ENCODE measurements at places on chromosomes 3 and 15.

GRCh38 chr3:110955301-110955880 is 116.2 kb upstream of the NECTIN3 start:
- no peak for DNase-seq

GRCh38 chr3:136860541-136860940 is 1.5 kb upstream of the NCK1 start:
- DNase-seq = no peak

- no peak for DNase-seq
These were observed 2.1 kb upstream of the USP3 start for GRCh38 chr15:63502137-63502766.

DNA sequence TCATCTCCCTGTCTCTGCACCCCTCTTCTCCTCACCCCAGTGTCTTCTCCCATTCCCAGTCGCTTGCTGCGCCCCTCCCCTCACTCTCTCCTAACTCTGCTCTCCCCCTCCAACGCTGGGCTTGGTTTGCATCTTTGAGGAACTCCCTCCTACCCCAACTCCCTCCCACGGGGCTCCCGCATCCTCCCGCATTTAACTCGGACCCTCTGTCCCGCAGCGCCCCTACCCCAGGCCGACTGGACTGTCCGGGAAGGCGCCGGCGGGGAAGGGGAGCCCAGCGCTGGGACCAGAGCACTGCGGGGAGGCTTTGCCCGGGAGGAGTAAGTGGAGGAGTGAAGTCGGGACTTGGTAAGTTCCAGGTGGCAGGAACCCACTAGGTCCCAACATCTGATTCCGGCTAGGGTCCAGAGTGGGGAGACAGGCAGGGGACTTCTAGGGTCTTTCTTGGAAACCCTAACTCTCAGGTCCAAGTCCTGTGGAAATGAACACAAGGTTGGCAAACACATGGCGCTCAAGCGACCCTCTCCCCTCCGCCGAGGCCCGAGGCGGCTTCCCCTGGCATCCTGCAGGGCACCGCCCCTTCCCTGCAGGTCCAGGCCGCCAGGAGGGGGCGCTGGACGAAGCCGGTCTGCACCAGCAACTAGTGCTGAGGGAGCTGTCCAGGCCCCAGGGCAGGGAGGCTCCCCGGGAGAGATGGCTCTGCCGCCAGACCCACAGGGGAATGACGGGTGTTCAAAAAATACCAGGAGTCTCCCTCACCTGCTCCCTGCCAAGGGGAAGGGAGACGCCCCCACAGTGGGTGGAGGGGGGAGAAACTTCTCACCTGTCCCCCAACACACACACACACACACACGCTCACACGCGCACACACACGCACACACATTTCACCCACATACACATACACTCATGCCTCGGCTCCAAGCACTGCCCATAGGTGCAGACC is 53.2 kb downstream of the LHFPL4 start:
- peak; percentile 72 for DNase-seq

DNA sequence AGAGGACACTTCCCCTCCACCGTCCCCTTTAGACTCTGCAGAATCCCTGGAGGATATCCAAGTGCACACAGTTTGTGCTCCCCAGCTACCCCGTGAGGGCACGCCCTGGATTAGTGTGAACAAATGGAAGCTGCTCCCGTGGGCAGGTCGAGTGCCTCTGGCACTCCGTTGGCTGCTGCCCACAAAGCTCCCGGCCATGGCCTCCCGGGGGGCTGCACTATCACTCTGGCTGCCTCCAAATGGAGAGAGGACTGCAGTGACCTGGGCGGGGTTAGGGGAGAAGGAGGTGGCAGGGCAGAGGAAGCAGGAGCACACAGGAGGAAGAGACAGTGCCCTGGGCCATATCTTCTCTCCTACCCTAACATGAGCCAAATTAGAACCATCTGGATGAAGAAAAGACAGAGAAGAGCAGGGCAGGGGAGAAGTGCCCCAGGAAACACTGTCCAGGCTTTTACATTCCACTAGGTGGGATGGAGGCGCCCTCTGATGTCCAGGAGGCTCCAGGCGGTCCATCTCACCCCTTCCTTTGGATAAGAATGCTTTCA is 29.4 kb upstream of the ACAD9 start:
- DNase-seq = no peak

GRCh38 chr3:113231827-113232253 is 20.5 kb downstream of the BOC start:
- DNase-seq = no peak

- no peak for DNase-seq
These were observed 6.6 kb upstream of the ITIH3 start for GRCh38 chr3:52787672-52788625.

- DNase-seq = no peak
These were observed 5.6 kb upstream of the BAHD1 start for GRCh38 chr15:40435023-40435709.

DNA sequence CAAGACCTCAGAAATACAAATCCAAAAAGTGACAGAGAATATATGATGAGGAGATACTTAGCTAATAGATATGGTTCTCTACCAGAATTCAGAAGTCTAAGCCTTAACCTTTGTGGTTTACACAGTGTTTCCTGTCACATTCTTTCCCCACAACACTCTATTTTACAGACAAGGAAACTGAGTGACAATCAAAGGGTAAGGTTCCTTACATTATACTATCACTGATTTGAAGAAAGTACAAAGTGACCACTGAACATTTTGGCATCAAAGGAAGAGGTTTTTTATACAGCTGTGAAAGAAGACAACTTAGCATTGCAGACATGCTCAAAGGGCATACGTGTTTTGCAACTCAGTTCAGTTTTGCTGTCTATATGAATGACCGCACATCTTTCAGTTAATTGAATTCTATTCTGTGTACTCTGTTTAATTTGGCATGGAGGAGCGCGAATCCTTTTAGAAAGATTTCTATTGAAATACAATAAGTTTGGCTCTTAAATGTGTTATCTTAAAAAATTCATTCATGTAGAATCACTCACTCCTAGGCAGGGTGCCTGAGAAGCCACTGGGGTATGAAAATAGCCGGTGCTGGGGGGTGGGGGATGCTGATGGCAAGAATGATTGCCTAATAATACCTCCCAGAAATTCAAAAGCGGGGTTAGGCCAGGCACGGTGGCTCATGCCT is 66.5 kb upstream of the SKOR1 start:
- no peak for DNase-seq

GRCh38 chr3:160448845-160449635 is 546 bp downstream of the TRIM59 start:
- no peak for DNase-seq

- no peak for DNase-seq
These were observed 73.9 kb downstream of the CPN2 start for GRCh38 chr3:194277104-194277785.

GRCh38 chr15:47066392-47066791 is 650.9 kb upstream of the SEMA6D start:
- no peak for DNase-seq

GRCh38 chr3:99648101-99648500 is 9.7 kb downstream of the COL8A1 start:
- DNase-seq = no peak

- DNase-seq = no peak
These were observed 30.3 kb upstream of the C15orf39 start for GRCh38 chr15:75171408-75171807.

GRCh38 chr15:40928821-40929659 is at the start of gene DLL4:
Gene DLL4 (plus strand): TSS chr15:40929340. CDS start chr15:40929669, 329 bp downstream.
- peak; percentile 65 for DNase-seq

DNA sequence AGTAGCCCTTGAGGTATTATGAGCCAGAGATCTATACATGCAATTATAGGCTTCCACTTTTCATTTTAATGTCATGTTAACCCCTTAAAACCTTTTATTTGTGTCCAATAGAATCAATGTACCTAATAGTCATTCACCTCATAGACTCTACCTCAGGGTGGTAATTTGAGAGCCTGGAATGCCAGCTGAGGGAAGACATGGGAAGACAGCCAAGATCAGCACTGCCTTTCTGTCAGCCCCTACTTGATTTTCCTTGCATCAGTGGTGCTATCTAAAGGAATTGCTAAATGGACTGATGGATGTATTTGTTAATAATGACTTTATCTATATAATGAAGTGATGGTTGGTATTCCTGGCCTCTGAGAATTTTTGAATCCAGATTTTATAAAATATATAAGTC is 113.3 kb upstream of the GBE1 start:
- no peak for DNase-seq

GRCh38 chr15:67109141-67110034 is 44.0 kb downstream of the SMAD3 start:
- no peak for DNase-seq

- no peak for DNase-seq
These were observed 2.4 kb downstream of the ANPEP start for GRCh38 chr15:89812011-89812846.

GRCh38 chr3:115922681-115923347 is 299.5 kb downstream of the GAP43 start:
- DNase-seq = no peak

- no peak for DNase-seq
These were observed 8.6 kb downstream of the SCN5A start for GRCh38 chr3:38640661-38641452.

DNA sequence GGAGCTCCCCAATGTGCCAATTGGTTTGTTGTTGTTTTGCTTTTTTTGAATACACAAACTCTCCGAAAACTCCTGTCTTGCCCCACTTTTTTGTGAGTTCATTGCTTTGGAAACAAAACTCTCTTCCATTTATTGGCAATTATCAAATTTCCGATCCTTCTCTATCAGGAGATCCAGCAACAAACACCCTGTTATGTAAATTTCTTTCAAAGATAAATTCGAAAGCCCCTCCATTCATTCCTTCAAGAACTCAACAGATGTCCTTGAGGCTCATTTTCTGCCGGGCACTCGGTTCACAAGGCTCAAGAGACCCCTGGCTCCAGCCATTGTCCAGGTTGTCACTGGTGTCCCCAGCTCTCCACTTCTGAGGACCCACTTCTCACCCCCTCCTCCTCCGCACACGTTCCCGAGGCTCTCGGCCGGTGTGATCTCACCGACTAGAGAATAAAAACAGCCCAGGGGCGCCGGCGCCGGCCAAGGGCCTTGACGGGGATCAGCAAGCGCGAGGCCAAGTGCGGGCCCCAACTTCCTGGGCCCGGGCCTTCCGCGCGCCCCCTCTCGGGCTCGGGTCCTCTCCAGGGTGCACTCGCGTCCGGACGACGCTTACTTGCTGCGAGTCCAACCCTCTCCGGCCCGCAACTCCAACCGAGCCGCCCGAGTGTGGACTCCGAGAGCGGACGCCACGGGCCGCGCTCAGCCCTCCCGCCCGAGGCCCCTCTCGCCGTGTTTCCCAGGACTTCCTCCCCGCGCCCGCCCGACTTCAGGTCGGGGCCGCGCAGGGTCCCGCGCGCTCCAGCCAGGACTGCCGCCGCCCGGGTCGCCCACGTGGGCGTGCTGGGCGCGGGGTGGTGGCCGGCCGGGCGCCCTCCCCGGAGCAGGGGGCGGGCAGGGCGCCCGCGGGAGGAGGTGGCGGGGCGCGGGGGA is 533 bp upstream of the SMAD3 start:
- no peak for DNase-seq

GRCh38 chr3:147702509-147702908 is 293.3 kb downstream of the ZIC1 start:
- no peak for DNase-seq

- no peak for DNase-seq
These were observed 8.8 kb downstream of the ARID3B start for GRCh38 chr15:74549816-74550215.

- DNase-seq = no peak
These were observed 36.4 kb downstream of the CLASP2 start for GRCh38 chr3:33681667-33682066.

GRCh38 chr3:157912514-157913451 is 193.4 kb downstream of the SHOX2 start:
- no peak for DNase-seq

DNA sequence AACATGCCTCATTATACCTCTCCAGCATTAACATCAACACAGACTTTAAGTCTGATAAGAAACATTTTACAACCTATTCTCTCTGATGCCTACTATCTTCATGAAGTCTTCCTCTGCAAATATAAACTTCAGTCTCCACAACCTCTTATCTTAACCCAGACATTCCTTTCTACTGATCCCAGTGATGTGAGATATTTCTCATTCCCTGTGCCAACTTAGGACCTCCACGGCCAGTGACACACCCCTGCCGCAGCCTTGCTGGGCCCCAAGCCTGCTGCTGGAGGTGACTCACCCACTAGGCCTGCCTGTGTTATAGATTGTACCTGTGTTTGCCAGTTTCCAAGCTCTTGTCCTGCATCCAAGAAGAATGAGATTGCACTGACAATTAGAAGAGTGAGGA is 734.5 kb upstream of the CADM2 start:
- DNase-seq = no peak

- no peak for DNase-seq
These were observed 106.0 kb upstream of the FEZF2 start for GRCh38 chr3:62479326-62479725.

DNA sequence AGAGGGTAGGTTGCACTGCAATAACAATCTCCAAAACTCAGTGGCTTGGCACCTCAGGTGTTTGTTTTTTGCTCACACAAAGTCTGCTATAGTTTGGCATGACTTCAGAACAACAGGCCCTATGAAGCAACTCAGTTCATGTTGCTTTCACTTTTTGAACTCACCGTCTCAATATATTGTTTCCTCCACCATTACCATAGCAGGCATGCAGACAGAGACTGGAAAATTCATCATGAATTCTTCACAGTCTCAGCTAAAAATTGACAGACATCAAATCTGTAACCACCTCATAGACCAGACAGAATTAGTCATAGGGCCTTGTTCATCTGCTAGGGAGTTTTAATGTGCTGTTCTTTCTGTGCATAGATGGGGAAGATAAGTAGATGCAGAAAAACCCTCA is 161.4 kb upstream of the POU1F1 start:
- no peak for DNase-seq

DNA sequence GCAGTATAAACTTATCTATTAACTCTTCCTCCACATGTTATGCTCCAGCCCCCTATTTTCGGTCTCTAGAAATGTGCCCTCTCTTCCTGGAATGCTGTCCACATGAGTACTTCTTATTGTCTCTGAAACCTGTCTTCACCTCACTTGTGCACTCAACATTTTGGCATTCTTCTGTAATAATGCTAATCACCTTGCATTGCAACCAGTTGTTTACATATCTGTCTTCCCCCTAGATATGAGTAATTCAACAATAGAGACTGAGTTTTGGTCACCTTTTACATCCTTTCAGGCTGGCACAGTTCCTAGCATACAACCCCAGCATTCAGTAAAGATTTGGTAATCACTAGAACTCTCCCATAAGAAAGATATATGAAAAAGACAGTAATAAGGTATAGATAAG is 17.2 kb downstream of the CCDC80 start:
- no peak for DNase-seq

- DNase-seq = no peak
These were observed 1.6 kb upstream of the SYNM start for GRCh38 chr15:99103279-99103678.

DNA sequence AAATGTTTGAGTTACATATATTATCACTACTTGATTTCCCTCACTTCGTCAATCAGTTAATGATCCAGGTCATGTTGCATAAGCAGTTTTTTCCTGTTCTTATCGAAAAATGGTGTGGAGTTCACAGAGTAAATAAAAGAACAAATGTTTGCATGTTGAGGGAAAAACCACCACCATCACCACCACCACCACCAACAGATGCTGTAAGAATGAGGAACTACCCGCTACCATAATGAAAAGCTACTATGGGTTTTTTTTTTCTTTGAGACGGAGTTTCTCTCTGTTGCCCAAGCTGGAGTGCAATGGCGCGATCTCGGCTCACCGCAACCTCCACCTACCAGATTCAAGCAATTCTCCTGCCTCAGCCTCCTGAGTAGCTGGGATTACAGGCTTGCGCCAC is 27.6 kb downstream of the RUBCN start:
- no peak for DNase-seq

- no peak for DNase-seq
These were observed 65.9 kb downstream of the CACNA2D3 start for GRCh38 chr3:54188176-54188791.

Data from stimulated activated effector memory CD8-positive, alpha-beta T cell treated with anti-CD3 and anti-CD28 coated beads, Interleukin-12 subunit alpha, Interleukin-12 subunit beta, amount 100 ng/mL, for 72 hours (primary cell).